IPS DF 19.7 (cell line): ENCODE measurements at places on chromosomes 11 and 22.

DNA sequence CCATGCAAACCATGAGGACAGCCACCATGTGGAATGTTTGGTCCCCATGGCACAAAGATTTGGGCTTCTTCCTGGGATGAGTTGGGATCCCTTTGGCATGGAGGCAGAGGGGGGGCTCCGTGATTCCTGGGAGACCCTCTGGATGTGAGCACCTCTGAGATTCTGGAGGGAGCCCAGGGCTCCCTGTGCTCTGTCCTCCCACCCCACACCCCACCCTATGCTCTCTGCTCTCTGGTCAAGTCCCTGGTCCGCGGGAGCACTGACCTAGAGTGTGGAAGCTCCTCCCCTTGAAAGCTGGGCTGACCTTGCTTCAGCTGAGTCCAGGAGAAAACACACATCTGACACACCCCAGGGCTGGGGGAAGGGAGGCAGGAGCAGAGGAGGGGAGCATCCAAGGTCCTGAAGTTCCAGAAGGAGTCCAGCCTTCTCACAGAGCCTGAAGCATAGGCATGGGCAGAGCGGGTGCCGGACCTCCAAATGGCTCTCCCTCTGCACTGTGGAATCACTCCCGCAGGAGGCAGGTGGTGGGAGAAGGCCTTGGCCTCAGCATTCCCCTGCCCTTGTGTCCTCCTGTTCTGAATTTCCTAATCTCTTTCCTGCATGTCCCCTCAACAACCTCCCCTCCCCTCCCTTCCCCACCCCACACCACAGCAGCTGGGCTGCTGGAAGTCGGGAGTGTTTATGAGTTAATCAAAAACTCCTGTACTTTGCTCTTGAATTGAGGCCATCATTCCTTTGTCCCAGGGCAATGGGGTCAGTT is 25.7 kb upstream of the OAF start:
- DNase-seq = no peak

DNA sequence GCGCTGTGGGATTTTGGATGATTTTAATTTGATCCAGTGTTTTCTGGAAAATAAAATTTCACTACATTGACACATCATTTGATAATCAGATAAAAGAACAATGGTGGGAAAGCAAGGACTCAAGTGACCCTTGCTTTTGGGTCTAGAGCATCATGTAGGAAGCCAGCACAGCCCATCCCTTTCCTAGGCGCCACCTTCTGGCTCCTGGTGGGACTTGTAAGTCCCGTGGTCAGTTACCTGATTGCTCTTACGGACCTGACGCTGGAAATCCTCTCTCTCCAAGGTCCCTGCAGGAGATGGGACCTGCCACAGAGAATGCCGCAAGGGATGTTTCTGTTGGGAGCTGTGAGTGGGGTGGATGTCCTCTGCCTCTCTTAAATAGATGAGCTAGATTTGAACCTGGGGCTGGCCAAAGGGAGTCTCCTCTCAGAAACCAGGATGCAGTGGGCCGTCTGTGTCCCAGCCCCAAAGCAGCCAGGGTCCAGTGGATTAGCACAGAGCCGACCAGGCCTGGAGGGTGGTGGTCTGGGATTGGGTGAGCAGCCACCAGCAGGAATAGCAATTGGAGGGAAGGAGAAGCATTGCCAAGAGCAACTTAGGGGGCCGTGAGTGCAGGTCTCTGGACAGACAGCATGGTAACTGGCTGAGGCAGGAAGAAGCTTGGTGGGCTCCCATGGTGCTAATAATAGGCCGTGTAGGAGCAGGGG is 21.7 kb downstream of the TIMP3 start:
- peak; percentile 61 for DNase-seq

GRCh38 chr11:131464461-131464860 is 94.0 kb downstream of the NTM start:
- no peak for DNase-seq

- DNase-seq = no peak
Measured at GRCh38 chr11:112278803-112279202, 18.1 kb upstream of the PLET1 start.
